Skeletal muscle tissue (tissue), 5 donors: ENCODE measurements at places on chromosomes 7 and 10. TPM values are rescaled to one million over a fixed set of nuclear protein-coding genes. Genes with fewer than 3 reads are reported as not detected.

The PRRT4 gene
- total RNA-seq = 6.8 TPM

The GTPBP10 gene
- 9.4 TPM for total RNA-seq

The CYP2C8 gene
- not detected for total RNA-seq

The MPP7 gene
- 5.7 TPM for total RNA-seq

The OPN1SW gene
- not detected for total RNA-seq

The GPC2 gene
- total RNA-seq = 5.2 TPM

The LAMB4 gene
- under 0.01 TPM for total RNA-seq

The FBXL13 gene
- 3.7 TPM for total RNA-seq

The GBX1 gene
- not detected for total RNA-seq

The ZNF239 gene
- 9.4 TPM for total RNA-seq
